ENCODE measurements at places on chromosomes 5 and 9.

DNA sequence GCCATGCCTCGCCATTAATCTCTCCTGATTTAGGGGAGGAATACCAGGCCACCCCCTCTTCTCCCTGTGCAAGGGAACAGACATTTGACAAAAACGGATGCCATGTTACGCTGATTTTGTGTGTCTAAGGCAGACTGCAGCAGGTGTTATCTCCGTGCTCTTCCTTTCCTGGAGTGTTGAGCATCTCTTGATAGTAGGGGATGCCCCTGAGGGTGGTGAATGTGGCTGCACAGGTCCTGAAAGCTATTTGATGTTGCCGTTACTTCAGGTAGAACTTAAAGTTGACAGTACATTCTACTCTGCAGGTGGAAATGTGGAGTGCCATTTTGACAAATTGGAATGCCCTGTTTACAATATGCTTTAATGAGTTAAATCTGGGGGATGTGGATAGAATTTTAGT lies 21.5 kb downstream of the TENT4A start:
- no peak for DNase-seq

DNA sequence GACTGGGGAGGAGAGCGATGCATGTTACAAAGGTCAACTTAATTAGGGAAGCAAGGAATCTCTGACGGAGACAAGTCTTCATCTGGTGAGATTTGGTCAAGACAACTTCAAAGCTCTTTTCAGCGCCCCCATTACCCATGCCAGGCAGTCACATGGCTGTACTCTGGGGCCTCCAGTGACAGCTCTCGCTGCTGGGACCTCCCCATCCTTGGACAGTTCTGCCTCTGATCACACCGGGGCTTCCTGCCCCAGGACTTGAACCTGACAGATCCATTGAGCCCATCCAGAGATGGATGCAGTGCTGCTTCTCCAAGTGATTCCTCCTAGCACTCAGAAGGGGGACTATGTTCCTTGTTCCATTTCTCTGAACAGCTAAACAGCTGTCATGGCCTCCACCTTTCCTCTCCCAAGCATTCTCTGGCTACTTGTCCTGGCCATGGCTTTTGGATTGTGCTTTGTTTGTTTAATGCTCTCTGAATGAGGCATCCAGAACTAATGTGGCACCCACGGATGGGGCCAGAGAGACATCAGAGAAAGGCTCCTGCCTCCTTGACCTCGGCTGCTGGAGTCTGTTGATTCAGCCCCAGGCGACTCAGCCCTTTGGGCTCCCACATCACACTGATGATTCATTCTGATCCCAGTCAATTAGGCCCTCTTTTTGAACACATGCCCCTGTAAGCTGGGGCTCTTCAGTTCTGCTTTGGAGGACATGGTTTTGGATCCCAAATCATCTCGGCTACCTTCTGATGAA lies 122.1 kb upstream of the ADAMTS16 start:
- no peak for DNase-seq

- no peak for DNase-seq
Observed at GRCh38 chr5:143636931-143637528, 174.9 kb upstream of the HMHB1 start.

GRCh38 chr9:122718038-122718437 lies 5.8 kb upstream of the OR1L4 start:
- no peak for DNase-seq

Measured in H9 (cell line).